A549 (cell line): ENCODE measurements at places on chromosomes 13 and 19.

DNA sequence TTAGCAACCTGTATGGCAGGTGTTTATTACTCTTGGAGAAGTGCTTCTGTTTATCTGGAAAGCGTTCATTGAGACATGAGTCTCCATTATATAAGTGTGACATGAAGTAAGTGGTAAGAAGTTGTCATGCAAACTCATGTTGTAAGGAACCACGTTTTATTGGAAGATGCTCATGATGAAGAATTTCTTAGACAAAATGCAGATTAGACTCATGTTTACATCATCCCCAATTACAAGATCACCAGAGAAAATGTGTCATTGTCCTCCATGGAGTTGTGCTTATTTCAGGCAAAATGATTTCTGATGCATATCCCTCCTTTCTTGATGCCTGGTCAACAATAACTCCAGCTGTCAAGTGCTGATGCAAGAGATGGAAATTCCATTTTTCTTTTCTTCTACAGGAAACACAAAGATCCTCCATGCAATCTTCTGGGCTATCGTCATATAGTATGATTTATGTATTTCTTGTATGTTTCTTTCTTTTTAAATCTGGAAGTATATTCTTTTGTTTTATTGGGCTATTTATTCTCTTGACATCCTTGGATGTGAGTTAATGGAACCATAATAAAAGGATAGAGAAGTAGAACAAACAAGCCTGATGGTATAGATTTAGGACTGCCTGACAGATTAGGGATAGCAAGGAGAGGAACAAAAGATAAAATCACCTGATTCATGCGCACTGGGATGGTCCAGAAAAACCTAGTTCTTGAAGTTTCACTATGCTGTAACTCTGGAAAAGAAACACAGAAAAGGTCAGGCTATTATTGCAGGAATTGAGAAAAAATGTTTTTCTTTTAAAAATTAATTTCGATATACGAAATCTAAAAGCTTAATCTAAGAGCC, 50.7 kb upstream of the DIAPH3 start:
- no peak for DNase-seq

- no peak for DNase-seq
Measured at GRCh38 chr13:91774397-91774796, 376.0 kb downstream of the GPC5 start.

- DNase-seq = no peak
Measured at GRCh38 chr19:11856596-11857250, 8.2 kb downstream of the ZNF439 start.

- DNase-seq = no peak
Measured at GRCh38 chr13:74226791-74227475, 92.7 kb upstream of the KLF12 start.

- DNase-seq = no peak
Measured at GRCh38 chr13:91739751-91740150, 341.3 kb downstream of the GPC5 start.

GRCh38 chr19:53076984-53077383, 26.2 kb downstream of the ZNF160 start:
- no peak for DNase-seq
